Right atrium auricular region (tissue), 2 donors: ENCODE measurements at places on chromosomes 2 and 18.

GRCh38 chr18:53417003-53417402, 807.5 kb downstream of the MBD2 start:
- DNase-seq = no peak

- DNase-seq = no peak
Observed at GRCh38 chr2:156537141-156537540, 101.0 kb downstream of the GPD2 start.

DNA sequence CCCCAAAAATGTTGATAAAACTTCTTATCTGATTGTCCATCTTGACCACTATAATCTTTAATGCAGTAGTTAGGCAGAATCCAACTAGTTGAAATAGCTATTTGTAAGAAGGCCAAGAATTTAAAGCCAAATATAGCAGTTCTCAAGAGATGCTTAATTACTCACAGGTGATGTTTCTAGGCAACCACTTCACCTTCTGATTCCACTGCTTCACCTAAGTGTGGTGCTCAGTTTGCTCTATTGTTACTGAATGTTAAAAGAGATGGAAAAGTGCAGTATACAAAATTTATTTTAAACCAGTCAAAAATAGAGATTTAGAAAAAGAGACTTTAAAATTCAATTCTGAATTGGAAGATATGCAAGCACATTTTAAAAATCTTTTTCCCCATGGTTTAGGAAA, 539.4 kb downstream of the ZNF804A start:
- DNase-seq = no peak

DNA sequence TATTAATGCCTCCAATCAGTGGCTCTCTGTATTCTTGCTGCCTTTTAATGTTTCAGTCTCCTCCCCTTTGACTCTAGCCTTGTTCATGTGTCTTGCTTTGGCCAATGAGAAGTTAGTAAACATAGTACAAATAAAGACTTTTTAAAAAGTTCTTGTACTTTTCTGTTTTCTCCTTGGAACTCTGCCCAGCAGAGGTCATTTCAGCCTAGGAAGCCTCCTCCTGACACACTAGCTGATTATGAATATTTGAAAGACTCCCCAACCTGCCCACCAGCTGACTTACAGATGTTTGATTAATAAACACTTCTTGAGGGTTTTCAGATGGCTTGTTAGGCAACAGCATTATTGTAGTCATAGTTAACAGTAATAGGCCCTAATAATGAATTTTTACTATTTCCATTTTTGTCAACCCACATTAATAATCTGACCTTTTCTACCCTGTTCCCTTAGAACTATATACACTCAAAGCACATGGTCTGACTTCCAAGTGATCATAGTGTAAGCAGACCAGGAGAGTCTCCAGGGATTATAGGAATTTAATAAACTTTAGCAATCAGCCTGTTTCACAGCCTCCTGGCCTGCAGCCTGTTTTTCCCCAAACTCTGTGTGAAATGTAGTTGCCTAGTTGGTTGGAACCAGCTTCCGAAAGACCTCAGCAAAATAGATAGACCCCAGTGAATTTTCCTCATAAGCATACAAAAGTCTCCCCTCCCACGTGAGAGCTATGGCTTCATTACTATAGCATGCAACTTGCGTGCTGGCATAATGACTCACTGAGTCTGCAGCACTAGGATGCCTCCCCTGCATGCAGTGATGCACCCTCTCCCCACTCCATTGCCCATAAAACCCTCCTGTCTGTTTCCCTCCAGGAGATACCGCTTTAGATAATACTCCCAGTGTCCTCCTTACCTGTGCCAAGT, 670.7 kb upstream of the ZNF804A start:
- no peak for DNase-seq

DNA sequence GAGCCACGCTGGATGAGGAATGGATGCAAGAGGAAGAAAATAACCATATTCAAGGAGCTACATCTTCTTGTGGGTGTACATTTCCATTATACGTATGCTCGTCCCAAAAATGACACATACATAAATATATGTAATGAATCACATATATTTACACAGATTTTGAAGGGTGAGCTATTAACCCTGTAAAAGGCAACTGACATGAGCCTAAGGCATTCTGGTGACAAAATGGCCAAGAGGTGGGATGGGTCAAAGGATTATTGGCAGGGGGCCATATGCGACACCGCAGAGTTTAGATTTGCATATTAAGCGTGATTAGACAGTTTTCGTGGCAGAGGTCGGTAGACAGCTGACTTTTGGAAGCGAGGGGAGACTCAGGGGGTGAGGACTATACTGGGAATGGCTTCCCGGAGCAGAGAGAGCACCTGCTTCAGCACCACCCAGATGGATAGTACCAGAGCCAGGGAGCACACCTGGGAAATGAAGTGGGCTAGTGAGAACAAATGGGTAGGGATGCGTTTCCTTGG, 431 bp upstream of the CNRIP1 start:
- DNase-seq = no peak

DNA sequence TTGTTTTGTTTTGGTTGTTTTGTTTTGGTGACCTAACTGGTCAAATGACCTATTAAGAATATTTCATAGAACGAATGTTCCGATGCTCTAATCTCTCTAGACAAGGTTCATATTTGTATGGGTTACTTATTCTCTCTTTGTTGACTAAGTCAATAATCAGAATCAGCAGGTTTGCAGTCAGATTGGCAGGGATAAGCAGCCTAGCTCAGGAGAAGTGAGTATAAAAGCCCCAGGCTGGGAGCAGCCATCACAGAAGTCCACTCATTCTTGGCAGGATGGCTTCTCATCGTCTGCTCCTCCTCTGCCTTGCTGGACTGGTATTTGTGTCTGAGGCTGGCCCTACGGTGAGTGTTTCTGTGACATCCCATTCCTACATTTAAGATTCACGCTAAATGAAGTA, at the start of gene TTR:
TSS of gene TTR (plus strand) at position 250 of the 400 bp plus-strand sequence. CDS start at position 276, 26 bp downstream.
- DNase-seq = no peak

- DNase-seq = no peak
Observed at GRCh38 chr2:181407171-181407570, 50.0 kb upstream of the ITGA4 start.

DNA sequence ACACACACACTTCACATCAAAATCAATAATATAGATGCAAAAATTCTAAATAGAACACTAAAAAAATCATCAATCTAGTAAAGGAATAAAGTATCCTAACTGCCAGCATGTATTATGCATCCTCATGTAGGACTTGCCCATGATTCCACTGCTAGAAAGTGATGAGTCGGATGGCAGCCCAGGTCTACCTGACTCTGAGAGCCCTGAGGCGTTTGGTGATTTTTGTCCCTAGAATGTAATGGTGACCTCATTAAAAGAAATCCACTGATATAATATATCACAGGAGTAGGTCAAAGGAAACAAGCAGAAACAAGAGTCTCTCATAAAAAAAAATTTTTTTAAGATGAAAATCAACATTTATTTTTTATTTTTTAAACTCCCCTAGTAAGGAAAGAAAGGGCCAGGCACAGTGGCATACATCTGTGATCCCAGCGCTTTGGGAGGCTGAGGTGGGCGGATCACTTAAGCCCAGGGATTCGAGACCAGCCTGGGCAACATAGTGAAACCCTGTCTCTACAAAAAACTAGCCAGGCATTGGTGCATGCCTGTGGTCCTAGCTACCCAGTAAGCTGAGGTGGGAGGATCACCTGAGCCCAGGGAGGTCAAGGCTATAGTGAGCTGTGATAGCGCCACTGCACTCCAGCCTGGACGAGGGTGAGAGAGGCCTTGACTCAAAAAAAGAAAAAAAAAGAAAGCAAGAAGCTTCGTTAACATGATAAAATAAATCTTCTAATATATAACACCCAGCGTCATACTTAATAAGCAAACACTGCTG, 24.4 kb upstream of the ACTG2 start:
- DNase-seq = no peak

DNA sequence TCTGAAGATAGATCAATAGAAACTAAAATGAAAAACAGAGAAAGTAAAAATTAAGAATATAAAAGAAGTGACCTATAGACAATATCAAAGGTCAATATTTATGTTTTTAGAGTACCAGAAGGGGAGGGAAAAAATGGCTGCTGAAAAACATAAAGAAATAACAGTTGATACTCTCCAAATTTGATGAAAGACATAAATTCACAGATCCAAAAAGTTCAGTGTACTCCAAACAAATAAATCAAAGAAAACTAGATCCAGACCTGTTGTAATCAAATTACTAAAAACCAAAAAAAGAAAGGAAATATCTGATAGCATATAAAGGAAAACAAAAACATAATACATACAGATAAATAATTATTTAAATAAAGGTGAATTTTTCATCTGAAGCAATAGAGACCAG, 1689.1 kb upstream of the TMEFF2 start:
- no peak for DNase-seq

DNA sequence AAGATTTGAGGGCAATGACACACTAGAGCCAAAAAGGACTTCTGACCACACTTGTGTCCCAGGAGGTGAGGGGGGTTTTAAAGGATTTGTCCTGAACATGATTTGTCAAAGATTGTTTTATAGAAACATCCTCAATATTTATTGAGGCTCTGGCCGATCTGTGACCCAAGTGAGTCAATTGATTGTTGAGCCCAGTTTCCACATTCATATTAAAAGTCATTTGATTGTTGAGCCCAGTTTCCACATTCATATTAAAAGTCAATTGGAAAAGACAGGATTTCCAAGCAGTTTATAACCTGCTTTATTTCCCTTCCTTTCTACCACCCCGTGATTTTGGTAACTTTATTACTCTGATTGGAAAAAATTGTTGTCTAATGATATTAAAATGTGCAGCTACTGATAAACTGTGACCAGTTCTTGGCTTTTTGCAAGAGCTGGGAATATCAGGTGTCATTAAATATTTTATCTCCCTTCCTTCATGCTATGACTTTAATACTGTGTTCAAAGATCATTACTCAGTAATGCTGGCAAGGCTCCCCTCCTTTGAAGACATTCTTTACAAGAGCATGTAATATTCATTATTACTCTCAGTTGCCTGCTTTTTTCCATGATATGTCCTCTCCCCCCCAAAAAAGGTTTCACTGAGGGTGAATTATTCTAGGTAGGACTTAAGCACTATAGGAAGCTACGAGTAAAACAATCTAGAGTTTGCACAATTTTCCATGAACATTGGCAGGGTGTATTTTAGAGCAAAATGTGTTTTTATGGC, 75.3 kb downstream of the HRH4 start:
- no peak for DNase-seq

GRCh38 chr18:13318731-13319501, 100.4 kb downstream of the LDLRAD4 start:
- no peak for DNase-seq

- no peak for DNase-seq
Observed at GRCh38 chr2:57725337-57725947, 321.2 kb upstream of the VRK2 start.

DNA sequence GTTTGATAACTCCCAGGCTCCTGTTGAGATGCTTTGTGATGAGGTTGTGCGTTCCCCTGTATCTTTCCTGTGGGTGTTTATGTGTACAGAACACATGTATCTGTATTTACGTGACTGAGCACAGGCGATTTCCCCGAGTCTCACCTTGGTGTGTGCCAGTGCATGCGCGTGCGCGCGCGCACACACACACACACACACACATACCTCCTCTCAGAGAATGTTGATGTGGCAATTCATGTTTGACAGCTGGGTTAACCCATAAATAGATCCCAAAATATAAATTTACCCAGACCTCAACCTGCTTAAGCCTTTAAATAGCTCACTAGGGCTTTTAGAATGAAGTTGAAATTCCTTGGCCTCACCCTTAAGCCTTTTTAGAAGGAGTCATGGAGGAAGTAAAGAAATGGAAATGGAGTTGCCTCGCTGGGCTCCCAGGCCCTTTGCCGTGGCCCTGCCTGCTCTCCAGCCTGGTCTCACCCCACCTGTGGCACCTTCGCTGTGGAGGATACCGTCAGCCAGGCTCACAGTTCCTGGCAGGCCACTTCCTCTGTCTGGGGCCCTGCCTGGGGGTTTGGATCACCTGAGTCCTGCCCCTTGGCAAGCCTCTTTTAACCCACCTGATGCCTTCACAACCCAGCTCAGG, 20.3 kb downstream of the AGAP1 start:
- DNase-seq = no peak

DNA sequence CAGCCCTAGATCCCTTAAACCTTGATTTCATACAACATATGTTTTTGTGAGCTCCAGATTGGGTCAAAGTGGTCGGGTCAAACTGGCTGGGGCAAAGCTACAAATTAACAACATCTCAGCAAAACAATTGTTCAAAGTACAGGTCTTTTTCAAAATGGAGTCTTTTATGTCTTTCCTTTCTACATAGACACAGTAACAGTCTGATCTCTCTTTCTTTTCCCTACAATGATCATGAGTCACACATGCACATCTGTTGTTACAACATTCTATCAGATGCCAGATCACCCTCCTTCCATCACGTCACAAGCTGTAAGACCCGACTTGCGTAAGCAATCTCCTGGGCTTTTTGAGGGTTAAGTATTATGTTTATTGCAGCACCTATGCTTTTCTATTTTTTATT, 55.1 kb downstream of the RHOB start:
- no peak for DNase-seq

GRCh38 chr18:9992300-9992972, 78.6 kb downstream of the VAPA start:
- no peak for DNase-seq

DNA sequence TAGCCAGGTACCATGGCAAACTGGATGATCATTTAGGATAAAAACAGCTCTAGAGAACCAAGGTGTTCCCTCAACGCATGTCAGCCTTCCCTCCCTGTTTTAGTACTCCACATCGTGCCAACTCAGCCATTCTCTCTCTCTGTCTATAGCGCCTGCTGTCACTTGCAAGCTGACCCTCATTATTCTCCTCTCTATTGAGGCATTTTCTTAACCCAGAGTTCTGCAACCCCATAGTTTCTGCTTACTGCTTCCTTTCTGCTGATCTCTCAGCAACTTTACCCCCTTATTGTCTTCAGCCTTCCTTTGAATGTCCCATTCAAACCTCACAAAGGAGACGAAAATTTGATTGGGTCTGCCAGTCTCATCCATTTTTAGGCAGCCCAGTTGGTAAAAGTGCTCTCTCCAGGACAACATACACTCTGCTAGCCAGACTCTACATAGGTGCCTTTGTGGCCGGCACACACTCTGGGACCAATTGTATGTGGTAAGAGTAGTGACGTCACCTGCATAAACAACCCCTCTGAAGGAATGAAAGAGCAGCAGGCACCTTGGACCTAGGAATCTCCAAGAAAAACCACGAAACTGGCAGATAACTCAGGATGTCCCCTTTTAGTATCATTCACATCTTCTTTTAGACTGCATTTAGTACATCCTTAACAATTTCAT, 367.2 kb upstream of the KCNH7 start:
- no peak for DNase-seq

GRCh38 chr2:95313296-95314131, 16.4 kb downstream of the KCNIP3 start:
- no peak for DNase-seq

GRCh38 chr2:39538718-39539117, 101.6 kb upstream of the MAP4K3 start:
- no peak for DNase-seq

DNA sequence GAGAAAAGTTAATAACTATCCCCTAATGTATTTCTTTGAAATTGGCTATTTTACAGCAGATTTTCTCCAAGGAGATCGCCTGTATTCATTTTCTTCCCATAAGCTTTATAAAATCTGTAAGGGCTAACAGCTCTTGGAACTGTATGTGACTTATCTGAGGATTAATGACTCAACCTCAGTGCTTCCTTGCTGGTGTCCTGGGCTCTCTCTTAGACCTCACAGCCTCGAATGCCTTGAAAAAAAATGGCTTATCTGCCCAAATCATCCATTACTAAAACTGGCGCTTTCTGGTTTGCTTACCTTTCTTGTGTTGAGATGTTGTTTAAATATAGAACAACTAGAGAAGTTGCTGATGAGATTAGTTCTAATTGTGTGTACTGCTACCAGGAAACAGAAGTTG, 713.6 kb downstream of the SLC4A3 start:
- no peak for DNase-seq
